ENCODE measurements at places on chromosomes 3 and 15.

DNA sequence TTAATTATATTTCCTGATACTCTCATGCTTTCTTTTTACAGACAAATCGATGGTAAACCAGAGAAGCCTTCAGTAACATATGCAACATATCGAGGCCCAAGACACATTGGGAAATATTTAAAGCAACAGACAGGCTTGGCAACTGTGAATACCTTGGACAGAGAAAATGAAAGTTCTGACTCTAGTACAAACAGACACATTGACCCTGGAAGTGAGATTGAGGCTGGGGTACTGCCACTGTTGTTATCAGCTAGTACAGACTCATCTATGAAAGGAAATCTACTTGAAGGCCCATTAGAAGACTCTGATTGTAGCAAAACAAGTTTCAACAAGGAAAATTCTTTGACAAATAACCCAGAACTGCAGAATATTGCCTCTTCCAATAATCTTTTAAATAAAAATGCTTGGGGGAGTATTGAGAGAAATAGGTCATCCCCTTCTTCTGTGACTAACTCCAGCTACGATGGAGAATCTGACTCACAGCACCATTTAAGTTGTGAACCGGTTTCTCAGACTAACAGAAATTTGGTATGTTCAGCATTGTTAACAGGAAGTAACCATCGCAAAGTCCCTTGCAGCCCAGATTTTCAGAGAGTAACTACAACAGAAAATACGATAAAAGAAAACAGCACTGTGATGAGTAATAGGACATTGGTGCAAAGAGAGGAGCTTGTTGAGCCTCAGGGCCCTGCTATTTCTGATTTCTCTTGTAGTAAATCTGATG lies 50.2 kb downstream of the CRYBG3 start:
- DNase-seq: no peak

DNA sequence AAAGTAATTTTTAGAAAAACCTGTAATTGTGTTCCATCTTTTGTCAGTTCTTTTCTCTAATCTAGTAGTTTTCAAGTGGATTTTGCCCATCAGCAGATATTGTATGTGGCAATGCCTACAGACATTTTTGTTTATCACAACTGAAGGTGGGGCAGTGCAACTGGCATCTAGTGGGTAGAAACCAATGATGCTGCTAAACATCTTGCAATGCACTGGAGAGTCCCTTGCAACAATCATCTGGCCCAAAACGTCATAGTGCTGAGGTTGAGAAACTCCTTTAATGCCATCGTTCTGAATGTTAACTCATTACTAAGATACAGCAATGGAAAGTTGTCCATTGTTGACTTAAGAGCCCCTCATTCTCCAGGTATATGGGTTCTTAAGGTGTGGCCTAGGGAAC lies 80.1 kb downstream of the BTD start:
- DNase-seq: no peak

- no peak for DNase-seq
Measured at GRCh38 chr3:146469150-146470017, at the start of gene PLSCR2. TSS of gene PLSCR2 (minus strand) at chr3:146469561. CDS start at chr3:146459904, 9,657 bp downstream.

DNA sequence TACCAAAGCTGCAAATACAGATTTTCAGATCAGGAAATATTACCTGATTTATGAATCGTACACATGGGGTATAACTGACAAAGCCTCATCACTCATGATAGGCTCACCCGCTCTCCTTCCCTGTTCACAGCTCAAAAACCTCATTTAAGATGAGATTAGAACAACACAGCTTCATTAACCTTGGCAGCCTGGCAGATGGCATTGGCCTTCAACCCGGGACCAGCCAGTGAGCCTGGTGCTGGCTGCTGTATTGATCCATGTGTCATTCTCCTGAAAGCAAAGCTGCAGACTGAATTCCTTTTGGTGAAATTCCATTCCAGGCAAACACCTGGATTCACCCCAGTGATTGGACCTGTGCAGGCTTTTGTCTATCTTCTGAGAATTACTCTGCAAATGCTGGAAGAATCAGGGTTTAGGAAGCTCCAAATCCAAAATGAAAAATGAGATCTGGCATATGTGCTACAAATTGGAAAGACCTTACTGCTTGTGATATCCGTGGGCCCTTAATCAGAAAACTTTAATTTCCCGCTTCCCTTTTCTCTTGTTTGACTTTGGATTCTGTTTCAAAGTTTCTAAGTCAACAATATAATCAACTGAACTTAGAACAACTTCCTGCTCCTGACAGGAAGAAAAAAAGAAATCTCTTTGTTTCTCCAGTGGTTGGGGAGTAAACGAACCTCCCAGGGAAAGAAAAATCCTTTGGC lies 189.1 kb upstream of the KBTBD8 start:
- peak; percentile 4 for DNase-seq

DNA sequence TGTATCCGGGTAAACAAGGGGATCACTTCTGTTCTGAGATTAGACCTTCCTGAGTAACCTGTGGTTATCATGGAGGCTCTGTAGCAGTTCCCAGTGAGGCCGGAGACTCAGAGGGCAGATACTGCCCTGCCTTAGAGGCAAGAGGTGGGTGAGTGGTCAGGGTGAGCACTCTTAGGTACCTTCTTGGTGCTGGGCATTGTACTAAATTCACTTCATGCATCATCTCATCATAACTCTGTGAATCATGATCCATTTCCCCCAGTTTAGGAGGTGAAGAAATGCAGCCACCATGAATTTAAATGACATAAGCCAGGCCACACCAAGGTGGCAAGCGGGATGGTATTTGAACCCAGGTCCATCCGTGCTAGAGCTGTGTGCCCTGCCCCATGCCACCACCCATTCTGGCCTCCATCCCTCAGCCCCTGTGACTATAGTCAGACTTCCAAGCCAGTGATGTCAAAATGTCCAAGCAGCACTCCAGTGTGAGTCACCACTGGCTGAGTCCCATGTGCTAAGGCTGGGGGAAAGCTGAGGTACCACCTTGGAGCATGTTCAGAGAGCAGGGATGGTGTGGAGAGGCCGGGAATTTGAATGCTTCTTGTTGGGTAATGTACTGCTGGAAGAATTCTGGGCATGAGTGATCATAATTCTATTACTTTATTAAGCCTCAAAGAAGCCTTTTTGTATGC lies 88.8 kb downstream of the EPHB1 start:
- DNase-seq: no peak

GRCh38 chr3:172546628-172547214 lies 23.5 kb upstream of the TNFSF10 start:
- DNase-seq: no peak

DNA sequence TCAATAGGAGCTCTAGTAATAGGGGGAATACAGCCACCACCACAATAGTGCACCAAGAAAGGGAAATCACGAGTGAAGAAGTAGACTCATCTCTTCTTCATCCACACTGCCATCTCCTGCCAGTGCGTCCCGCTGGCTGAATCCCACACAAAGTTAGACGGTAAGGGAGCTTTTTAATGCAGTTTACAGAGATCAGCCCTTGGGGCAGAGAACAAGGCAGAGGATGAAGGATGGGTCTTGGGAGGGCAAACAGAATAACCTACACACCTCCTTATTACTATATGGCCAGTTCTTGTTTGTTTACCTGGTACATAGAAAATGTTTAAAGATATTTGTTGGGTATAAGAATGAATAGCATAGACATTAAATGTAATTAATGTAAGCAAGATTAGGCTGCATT lies 11.0 kb upstream of the DPH6 start:
- DNase-seq: no peak

- DNase-seq: no peak
Measured at GRCh38 chr3:52518723-52519444, 14.8 kb downstream of the NT5DC2 start.

DNA sequence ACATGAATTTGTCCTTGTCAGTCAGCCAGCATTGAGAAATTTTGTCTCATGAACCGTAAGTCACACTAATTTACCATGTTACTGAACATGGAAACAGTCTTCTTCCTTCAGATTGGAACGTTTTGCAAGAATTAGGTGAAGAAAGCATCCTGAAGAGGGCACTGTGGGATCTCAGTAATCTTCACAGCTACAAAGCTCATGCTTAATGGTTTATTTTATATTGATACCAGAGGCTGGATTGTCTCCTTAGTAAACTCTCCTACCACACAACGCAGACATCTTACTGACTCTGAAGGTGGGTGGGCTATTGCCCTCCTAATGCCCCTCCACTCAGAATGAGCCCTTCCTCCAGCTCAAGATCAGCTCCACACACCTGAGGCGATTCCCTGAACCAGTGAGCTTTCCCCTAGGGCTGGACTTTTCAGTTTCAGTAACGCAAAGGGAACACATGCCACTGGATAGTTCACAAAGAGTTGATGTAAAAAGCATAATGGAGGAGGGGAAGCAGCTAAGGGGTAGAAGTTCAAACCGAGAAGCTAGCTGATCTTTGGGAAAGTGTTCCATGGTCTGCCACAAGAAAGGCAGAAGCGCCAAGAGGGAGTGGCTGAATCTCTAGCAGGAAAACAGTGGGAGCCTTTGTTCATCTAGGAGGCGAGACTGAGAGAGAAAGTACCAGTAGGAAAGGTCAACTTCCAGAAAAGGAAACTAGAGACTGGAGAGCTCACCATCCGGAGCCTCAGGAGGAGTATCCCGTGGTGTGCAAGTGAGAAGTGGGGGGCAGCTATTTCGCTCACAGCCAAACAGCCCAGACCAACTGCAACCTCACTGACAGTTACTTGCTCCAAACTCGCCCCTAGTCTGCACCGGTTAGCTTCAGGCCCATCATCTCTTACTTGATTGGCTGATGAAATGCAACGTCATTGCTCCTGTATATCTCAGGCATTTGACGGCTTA lies at the start of gene SLC9C1:
SLC9C1 (minus strand) TSS at position 849 of the 954 bp plus-strand sequence. CDS start 7,425 bp downstream, outside the sequence.
- peak; percentile 49 for DNase-seq

DNA sequence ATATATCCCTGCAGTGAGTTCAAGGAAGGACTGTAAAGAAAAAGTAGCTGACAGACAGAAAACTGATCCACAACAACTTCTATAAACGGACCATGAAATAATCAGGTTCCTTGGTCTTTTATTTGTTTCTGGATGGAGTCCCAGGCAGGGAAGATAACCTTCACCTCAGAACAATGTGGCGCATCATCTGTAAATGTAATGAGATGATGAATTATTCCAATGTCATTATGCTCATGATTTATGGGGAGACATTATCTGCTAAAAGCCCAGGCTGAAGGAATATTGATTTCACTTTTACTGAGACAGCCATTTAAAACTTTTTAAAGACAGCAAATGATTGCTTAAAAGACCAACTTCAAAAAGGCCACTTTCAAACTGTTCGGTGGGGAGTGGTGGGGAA lies 354.9 kb upstream of the ADAMTS9 start:
- DNase-seq: no peak

- DNase-seq: peak; percentile 3
Measured at GRCh38 chr15:64430000-64430735, 30.2 kb upstream of the ZNF609 start.

DNA sequence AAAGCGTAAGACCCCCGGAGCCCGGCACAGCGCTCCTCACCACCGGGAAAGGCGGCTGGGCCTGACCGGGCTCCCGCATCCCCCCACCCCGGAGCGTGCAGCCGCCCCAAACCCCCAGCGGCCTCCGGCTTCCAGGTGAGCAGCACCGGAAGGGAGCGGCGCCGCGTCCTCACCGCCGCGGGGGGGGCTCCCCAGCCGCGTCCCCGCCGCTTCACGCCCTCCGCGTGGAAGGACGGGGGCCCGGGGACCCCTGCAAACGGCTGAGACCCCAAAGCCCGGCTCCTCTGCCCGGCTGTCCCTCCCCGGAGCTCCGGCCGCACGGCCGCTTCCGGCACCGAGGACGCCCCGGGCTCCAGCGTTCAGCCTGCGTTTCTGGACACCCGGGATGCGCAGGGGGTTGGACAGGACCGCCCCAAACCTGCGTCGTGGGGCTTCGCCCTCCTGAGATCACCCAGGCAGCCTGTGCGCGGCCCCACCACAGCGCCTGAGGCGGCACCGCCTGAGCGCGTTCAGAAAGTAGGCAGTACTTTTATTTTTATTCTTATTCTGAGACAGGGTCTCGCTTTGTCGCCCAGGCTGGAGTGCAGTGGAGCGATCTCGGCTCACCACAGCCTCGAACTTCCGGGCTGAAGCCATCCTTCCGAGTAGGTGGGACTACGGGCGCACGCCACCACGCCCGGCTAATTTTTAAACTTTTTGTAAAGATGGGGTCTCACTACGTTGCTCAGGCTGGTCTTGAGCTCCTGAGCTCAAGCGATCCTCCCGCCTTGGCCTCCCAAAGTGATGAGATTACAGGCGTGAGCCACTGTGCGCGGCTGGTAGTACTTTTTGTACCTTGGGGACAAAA lies 51.6 kb upstream of the BLM start:
- no peak for DNase-seq

All from NCI-H446 (cell line).